ENCODE measurements at places on chromosomes 2 and 18.

- DNase-seq = no peak
These were observed 123.9 kb upstream of the HAAO start for GRCh38 chr2:42916324-42916723.

DNA sequence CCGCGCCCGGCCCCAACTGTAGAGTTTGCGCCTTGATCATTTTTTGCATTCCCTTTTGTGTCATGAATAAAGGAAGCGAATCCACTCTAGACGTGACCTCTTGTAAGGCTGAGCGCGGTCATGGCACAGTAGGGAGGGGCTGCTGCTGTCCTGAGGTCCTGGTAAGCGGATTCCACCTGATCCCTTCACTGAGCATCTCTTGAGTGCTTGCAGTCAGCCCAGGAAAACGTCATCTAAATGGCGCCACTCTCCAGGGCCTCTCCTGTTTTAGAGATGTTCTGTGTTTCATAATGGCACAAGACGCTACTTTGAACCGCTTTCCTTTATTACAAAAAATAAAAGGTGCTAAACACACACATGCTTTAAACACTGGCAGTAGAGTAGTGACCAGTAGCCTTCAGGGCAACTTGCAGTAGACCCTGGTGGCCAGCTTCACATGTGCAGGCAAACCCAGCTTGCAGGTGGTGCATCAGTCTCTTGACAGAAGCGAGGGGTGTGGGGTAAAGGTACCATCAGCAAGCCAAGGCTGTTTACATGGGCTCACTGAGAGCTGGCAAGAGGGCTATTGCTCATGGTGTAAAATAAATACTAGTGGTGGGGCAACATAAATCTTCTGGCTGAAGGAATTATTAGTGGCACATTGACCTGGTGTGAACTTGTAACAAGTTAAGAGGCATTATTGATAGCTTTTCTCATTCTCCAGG, 43.0 kb upstream of the ACKR3 start:
- DNase-seq = no peak

DNA sequence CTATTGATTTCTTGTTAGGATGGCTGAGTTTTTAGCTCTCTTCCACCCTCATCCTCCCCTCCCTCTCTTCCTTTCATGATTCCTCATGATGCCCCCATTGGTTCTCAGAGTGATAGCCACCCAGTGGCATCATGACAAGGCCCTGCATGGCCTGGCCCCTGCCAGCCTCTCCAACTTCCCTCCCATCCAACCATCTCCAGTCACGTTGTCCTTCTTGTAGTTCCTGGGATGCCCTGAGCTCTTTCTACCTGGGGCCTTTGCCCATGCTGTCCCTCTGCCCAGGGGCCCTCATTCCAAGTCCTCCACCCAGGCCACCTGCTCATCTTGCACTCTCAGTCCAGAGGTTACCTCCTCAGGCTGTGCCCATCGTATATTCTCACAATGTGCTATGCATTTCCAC, 247.5 kb downstream of the TFCP2L1 start:
- no peak for DNase-seq

- no peak for DNase-seq
These were observed 174.5 kb downstream of the PTPRM start for GRCh38 chr18:7741640-7742039.

DNA sequence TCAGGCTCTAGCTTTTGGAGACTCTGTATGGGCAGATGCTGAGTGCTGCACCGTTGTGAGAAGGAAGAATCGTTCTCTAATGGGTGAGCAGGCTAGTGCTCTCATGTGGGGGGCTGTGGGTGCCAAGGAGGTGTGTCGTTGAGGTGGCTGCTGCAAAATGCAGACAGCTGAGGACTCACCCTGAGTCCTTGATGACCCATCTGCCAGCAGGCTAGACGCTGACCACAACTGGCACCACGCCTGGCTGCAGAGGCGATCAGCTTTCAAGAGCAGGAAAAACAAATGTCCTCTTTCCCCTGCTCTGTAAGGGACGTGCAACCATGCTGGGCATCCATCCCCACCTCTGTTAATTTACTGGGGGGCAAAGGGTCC, 48.2 kb downstream of the HAUS1 start:
- DNase-seq = no peak

DNA sequence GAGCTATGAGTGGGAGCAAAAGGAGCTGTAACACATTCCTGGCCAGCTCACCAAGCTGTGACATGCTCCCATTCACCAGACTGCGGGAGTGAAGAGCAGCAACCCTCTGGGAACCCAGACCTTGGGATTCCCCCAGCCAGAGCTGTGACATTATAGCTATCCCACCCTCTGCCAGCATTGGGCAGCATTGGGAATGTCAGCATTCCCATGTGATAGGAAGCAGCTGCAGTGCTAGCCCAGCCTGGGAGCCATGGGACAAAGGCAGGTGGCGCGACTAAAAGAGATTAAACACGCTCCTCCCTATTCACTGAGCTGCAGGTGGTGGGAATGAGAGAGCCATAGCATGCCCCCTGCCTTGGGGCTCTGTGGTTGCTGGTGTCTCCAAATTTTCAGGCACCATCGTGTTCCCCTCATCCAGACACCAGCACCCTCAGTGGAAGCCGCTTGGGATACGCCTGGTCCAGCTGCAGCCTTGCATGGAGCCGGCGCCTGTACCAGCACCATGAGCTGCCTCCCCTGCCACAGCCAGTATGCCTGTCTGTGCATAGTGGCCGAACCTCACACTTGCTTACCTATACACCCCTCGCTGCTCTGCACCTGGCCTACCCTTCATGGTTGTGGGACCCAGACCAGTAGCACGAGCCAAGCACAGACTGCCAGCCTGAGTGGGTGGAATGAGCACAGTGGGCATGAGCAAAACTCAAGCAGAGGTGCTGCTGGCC, 695.6 kb upstream of the GCFC2 start:
- no peak for DNase-seq

GRCh38 chr18:28161608-28162599, 15.0 kb downstream of the CDH2 start:
- no peak for DNase-seq

GRCh38 chr2:238380785-238381184, 45.9 kb upstream of the ASB1 start:
- DNase-seq = no peak

DNA sequence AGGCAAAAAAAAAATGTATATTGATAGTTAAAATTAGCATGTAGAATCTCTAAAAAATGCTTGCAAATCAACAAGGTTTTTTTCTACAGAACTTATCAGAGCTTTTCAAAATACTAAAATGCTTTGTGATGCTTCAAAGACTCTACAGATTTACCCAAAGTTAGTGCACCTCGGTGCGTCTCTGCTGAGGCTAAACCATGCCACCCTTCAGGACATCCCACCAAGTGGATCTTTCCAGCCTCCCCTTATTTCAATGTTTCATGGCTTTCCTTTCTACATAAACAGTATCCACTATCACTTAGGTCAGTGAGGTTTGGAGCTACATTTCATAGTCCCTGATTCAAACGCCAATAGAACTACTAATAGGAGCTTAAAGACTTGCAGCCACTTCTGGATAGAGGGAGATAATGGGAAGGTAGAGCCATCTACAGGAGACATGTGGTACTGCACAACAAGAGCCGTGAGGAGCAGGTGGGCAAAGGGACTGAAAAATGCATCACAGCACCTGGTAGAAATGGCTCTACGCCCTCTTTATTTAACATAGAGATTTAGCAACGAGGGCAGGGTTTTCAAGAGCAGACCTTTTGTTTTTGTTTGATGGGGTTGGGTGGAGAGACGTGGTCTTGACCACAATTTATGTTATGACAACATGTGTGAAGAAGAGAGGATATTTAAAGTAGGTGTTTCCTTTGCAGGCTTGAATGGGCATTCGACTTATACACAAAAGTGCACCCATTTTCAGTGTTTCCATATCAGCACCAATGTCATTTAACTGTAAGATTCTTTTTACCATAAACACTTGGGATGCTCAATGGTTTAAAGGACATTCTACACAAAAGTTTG, 56.1 kb upstream of the SLC35G4 start:
- DNase-seq = peak; percentile 2

DNA sequence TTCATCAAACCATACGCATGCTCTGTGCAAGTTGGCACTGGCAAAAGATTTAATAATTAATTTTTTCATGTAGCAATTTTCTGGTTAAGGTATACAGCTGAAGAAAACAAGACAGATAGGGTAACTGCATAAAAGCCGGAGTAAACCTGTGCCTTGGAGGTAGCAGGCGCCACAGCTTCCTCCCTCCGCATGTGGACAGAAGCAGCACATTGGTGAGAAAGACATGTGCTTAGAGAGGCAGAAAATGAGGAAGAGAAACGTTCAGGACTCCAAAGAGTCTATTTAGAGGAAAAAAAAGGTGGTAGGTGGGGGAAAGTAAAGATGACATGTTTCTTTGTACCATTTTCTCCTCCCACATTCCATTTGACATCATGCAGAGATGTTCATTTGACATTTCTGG, 9.3 kb downstream of the ST6GAL2 start:
- DNase-seq = no peak

GRCh38 chr18:32803568-32803967, 30.7 kb upstream of the KLHL14 start:
- DNase-seq = no peak

GRCh38 chr2:10493634-10494281, 45.6 kb upstream of the ODC1 start:
- peak; percentile 69 for DNase-seq

DNA sequence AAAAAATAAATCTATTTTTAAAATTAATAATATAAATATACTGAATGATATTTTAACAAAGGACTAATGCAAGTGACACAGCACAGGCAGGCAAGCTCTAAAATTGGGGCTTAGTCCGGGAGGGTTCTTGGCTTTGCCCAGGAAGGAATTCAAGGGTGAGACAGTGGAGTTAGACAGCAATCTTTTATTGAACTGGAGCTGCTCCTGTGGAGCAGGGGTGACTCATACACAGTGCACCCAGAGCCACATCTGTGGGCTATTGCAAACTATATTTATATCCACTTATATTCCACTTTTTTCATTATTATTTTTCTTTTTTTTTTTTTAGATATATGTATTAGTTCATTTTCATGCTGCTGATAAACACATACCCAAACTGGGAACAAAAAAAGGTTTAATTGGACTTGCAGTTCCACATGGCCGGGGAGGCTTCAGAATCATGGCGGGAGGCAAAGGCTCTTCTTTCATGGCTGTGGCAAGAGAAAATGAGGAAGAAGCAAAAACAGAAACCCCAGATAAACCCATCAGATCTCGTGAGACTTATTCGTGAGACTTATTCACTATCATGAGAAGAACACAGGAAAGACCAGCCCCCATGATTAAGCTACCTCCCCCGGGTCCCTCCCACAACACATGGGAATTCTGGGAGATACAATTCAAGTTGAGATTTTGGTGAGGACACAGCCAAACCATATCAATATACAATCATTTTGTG, 437.1 kb downstream of the BCL11A start:
- DNase-seq = no peak

- DNase-seq = peak; percentile 59
These were observed 273.9 kb downstream of the MYT1L start for GRCh38 chr2:2057125-2057721.

DNA sequence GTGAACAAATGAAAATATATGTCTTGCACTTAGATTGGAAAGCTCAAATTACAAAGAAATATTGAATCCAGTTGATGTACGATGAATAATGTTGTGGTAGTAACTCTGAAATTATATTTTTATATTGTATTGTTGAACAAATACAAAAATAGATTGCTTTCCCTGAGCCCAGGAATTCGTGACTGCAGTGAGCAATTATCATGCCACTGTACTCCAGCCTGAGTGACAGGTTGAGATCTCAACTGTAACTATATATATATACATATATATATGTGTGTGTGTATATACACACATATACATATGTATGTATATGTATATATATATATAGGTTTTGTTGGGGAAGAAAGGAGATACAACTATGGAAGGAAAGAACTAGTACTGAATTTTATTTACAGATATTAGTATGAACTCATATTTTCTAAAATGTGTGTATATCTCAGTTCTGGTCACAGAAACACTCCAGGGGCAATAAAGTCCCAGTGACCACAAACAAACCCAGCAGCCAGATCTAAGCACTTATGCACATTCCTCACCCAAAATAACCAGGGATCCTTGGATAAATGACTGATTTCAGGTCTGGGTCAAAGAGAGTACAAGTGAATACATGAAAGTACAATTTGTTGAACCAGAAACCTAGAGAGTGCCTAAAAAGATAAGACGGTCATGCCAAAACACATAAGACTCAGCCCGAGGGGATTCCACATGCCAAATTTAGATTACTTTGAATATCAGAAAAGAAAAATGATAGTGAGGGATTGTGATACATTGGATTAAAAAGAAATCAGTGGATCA, 146.3 kb downstream of the TMX3 start:
- no peak for DNase-seq

DNA sequence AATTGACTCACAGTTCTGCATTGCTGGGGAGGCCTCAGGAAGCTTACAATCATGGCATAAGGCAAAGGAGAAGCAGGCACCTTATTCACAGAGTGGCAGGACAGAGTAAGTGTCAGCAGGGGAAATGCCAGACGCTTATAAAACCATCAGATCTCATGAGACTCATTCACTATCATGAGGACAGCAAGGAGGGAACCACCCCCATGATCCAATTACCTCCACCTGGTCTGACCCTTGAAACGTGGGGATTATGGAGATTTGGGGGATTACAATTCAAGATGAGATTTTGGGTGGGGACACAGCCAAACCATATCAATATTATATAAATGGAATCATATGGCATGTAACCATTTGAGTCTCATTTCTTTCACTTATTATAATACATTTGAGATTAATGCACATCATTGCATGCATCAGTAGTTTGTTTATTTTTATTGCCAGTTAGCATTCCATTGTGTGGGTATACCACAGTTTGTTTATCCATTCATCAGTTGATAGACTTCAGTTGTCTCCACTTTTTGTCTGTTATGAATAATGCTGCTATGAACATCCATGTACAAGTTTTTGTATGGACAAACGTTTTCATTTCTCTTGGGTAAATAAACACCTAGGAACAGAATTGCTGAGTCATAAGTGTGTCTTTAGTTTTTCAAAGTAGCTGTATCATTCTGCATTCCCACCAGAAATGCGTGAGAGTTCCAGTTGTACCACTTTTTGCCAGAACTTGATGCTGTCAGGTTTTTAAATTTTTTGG, 5.8 kb upstream of the SRBD1 start:
- DNase-seq = no peak

- no peak for DNase-seq
These were observed 113.8 kb upstream of the DLX2 start for GRCh38 chr2:172216477-172216876.

GRCh38 chr18:6613581-6613980, 115.9 kb upstream of the ARHGAP28 start:
- DNase-seq = no peak

DNA sequence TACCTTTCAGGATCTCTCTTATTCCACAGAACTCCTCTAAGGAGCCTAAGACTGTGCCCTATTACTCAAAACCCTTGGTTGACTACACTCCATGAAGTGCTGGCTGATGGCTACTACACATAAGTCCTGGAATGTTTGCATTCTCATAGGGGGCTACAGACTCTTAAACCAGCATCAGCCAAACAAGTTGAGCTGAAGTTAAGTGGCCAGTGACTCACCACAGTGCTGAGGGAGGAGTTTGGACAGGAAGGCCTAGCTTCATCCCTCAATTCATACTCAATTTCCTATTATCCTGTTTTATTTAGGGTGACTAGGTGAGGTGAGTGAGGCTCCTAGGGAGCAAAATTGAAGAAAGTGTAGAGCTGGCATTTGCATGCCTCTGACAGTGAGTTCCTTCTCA, 246.7 kb downstream of the SMAD2 start:
- no peak for DNase-seq

GRCh38 chr2:209114588-209115240, 309.1 kb upstream of the MAP2 start:
- no peak for DNase-seq

GRCh38 chr2:124610866-124611265, 585.8 kb downstream of the CNTNAP5 start:
- DNase-seq = no peak

Measured in stimulated activated CD4-positive, alpha-beta T cell treated with anti-CD3 and anti-CD28 coated beads, Interleukin-1b, Interleukin-23, amount 100 ng/mL, for 24 hours (primary cell).